ENCODE measurements at places on chromosomes 5 and 9.

- no peak for DNase-seq
Measured at GRCh38 chr9:90904706-90905478, 103.3 kb downstream of the SYK start.

DNA sequence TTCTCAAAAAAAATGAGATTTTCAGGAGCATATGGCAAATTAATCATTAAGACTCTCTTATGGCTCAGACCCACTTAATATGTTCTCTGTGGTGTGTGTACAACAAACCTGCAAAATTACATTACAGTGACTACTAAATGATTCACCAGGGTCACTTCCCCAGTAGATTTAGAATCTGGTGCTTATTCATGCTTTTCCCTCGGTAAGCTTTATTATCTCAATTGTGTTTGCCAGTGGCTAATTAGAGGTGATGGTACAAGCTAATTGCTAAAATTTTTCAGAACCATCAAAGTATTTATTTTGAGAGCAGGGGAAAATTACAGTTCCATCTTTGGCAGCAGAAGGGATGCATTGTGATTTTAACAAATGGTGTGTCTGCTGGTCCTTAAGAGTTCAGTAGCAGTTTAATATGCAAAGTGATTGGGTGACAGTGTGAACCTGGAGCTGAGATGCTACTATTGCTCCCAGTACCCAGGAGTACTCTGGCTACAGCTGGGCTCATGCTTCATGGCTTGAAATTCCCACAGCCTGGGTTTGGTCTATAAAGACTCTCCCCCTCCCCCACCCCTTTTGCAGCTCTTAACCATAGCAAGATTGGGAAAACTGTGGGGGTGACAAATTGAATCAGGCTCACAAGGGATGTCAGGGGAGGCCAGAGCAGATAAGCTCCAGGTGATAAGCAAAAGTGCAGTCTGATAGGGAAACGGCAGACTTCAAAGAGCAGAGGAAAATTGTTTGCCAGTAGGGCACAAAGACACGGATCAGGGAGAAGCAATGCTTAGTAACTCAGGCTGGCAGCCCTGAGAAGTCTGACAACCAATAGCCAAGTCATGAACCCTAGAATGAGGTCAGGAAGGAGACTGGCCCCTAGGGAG, 92.8 kb upstream of the RAD23B start:
- DNase-seq: no peak

GRCh38 chr5:169442913-169443784, 140.4 kb upstream of the SPDL1 start:
- DNase-seq: no peak

- no peak for DNase-seq
Measured at GRCh38 chr9:2285416-2286332, 270.5 kb downstream of the SMARCA2 start.

- no peak for DNase-seq
Measured at GRCh38 chr5:146751781-146752401, 126.7 kb downstream of the PPP2R2B start.

GRCh38 chr9:8757881-8758280, 958.3 kb upstream of the DMAC1 start:
- DNase-seq: no peak

- DNase-seq: no peak
Measured at GRCh38 chr9:110073356-110073905, 134.5 kb downstream of the C9orf152 start.

GRCh38 chr9:33111631-33112030, 35.2 kb upstream of the SMU1 start:
- no peak for DNase-seq

- no peak for DNase-seq
Measured at GRCh38 chr5:52710310-52710971, 77.3 kb upstream of the ITGA1 start.

GRCh38 chr9:70609542-70610286, 195.3 kb upstream of the KLF9 start:
- DNase-seq: no peak

DNA sequence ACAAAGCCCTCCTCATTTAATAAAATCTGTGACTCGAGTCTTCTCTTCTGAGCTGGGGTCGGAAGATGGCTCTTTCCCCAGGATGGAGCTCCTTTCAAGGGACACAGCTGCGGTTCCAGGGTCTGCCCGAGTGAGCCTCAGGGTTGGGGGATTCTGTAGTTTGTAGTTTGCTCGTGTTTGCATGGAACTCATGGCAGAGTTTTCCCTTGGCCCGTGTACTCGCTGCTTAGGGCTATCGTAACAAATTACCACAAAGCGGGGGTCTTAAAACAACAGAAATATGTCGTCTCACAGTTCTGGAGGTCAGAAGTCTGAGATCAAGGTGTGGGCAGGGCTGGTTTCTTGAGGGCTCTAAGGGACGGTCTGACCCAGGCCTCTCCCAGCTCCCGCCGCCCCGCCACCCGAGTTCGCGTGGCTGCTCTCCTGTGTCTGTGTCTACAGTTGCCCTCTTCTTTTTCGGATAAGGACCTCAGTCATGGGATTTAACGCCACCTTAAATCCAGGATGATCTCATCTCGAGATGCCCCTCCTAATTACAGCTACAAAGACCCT, 13.9 kb upstream of the LPCAT1 start:
- no peak for DNase-seq

- DNase-seq: no peak
Measured at GRCh38 chr9:98410185-98410697, 154.8 kb upstream of the TBC1D2 start.

DNA sequence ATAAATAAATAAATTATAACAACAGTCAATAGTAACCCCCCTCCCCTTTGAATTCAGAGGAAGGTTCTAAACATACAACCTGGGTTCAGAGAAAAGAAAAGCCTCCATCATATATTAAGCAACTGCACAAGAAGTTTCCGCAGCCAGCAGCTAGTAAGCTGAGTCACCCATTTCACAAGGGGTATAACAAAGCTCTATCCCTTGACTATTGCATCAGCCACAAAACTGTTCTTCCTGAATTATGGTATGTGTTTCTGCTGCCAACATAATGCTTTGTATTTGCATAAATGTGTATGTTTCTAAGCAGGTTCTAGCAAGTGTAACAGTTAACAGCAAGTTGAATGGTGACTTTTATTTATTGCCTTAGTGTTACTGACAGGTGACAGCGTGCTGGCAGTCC, 6.8 kb upstream of the CEP120 start:
- DNase-seq: no peak

- no peak for DNase-seq
Measured at GRCh38 chr5:91598216-91598615, 215.1 kb upstream of the ARRDC3 start.

DNA sequence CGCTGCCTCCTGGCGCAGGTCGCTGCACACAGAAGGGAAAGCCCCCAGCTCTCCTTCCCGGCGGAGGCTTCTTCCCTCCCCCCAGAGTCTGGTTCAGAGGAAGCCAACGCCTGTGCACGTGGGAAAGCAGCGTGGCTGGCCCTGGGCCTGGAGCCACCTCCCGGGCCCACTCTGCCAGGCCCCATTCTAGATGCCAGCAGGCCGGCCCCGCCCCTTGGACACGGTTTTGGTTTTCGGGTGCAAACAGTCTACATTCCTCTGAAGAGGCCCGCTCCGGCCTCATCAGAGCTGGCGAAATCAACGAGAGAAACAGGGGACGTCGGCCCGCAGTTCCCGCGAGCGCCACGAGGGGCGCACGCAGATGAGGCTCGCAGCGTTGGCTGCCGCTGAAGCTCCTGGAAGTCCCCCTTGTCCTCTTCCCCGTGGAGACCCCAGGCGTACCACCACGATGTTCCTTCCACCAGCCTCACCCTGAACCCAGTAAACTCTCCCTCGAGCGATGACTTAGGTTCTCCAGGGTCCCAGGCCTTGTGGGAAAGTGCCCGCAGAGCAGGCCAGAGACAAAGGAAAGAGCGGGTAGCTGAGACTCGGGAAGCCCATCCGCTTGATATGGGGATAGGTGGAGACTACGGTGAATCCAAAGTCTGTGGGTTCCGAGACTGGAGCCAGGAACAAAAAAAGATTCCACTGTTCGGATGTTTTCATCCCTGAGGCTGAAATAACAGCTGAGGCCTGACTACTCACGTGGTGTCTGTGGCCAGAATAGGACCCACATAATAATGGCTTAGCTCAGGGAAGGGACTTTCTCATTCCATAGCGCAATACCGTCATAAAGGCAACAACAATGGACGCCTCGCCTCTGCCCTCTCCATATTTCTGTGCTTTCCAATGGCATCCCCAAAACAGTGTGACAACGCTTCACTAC, 64.2 kb downstream of the KLF4 start:
- DNase-seq: no peak

- no peak for DNase-seq
Measured at GRCh38 chr5:132868754-132869153, 2.3 kb downstream of the UQCRQ start.

DNA sequence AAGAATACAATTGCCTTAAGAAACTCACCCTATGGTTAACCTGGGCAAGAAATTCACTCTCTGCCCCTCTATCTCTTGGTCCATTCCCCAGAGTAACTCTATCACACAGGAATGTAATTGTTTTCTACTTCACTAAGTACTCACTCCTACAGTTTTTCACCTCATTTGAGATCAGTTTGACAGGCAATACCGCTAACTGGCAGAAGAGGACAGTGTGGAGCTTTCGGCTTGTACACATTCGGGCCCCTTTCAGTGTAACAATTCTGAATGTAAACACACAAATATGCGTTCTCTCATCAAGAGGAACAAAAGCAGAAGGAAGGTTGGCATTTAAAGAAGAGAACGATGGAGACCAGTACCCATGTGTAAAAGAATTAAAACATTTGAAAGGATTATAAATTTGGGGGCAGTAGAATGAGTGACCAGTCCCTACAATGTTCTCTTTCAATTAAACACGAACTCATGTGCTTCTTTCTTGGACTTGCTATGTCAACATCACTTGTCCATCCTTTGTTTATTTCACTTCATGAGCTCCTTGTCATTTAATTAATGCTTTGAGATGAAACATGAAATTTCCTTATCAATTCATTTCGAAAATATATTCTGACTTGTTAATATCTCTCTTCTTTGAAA, 188.5 kb upstream of the GRAMD2B start:
- DNase-seq: no peak

DNA sequence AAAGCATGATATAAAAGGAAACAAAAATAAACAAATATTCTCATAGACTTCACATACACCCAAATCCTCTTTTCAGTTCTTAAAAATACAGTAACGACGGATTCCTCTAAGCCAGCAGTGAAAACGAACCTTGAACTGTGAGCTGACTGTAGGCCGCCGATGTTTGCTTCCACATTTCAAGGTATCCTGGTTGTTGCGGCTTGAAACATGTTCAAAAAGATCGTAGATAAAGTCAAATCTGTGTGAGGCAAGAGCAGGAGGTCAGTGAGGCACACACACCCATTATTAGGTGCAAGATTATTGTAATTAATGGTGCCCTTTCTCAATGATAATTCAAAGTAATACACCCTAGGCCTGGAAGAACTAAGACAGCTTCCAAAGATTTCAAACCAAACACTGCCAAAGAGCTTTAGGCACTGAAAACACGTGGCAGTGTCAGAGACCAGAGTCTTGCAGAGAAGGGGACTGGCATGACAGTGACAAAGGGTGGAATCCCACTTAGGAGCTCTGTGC, 141.2 kb upstream of the RETREG1 start:
- DNase-seq: no peak

DNA sequence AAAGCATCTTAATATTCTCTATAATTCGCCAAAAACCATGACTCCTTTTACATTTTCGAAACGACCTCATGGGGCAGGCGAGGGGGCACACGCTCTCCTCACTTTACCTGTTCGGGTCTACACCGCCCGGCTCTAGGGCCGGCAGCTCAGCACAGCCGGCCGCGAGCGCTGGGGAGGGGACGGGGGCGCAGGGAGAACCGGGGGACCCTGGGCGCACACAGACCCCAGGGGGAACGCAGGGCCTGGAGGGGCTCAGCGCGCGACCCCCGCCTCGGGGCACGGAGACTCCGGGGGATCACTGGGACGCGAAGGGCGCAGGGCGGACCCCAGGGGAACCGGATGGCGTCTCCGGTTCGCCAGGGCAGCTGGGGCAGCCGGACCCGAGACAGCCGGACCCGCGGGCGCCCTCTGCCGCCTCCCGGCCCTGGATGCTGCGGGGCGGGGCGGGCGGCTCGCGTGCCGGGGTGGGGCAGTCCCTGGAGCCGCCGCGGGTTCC, at the start of gene AHRR:
Gene AHRR, plus strand, starts transcription at position 485 of the 496 bp plus-strand sequence. CDS start 22,189 bp downstream, outside the sequence.
- no peak for DNase-seq

GRCh38 chr9:91349115-91349555, 12.6 kb downstream of the AUH start:
- DNase-seq: no peak

DNA sequence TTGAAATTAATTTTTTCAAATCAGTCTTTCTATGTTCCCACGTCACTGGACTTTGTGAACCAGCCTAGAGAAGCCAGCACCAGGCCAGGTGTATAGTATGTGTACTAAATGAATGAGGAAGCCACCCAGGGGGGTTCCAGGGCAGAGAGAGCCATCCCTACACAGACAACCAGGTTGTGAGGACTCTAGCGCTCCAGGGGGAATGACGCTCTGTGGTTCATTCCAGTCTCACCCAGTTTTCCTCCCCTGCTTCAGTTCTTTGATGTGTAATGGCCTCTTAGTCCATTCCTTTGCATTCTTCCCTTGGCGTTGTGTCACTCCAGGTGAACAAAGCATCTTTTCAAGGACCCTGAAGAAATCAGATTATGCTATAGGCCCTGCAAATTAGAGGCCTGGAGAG, 330.6 kb downstream of the NSG2 start:
- DNase-seq: no peak

DNA sequence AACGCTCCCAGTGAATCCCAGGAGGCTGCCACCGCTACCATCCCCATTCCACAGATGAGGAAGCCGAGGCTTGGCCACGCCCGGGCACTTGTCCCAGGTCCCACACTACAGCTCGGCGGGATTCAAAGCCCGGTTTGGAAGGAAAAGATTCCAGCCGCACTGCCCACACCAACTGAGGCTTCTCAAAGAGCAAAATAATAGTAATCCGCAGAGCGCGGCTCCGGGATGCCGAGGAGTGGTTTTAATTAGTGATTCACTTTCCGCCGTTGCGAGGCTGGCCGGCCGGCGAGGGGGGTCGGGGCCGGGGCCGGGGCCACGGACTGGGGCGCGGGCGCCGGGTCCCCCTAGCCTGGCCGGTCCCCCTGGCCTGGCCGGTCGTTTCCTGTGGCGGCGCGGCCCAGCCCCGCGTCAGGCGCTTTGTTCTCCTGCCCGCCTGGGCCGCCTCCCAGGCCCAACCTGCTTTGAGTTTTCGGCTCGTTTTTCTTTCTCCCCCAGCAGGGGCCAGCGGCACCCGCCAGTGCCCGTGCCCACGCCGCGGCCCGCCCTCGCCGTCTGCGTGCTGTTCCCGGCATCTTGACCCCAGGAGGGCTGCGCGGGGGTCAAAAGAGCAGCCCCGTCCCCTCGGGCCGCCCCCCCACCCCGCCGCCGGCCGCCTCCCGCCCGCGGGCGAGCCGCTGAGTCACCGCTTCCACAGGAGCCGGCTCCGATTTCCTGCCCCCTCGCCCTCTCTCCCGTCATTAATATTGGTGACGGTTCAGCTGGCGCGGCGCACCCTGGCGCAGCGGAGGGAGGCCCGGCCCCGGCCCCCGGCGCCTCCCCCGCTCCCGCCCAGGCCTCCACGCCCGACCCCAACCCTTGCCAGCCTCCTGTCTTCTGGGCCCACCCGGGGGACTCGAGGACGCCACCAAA, 31.2 kb downstream of the FGF18 start:
- no peak for DNase-seq
